NCI-H1436 treated with DMSO at 0.1 percent for 48 hours (cell line): ENCODE measurements at places on chromosomes 7 and 10.
A peak's percentile ranks its signal among the peaks of the same experiment; 100 is the strongest.

DNA sequence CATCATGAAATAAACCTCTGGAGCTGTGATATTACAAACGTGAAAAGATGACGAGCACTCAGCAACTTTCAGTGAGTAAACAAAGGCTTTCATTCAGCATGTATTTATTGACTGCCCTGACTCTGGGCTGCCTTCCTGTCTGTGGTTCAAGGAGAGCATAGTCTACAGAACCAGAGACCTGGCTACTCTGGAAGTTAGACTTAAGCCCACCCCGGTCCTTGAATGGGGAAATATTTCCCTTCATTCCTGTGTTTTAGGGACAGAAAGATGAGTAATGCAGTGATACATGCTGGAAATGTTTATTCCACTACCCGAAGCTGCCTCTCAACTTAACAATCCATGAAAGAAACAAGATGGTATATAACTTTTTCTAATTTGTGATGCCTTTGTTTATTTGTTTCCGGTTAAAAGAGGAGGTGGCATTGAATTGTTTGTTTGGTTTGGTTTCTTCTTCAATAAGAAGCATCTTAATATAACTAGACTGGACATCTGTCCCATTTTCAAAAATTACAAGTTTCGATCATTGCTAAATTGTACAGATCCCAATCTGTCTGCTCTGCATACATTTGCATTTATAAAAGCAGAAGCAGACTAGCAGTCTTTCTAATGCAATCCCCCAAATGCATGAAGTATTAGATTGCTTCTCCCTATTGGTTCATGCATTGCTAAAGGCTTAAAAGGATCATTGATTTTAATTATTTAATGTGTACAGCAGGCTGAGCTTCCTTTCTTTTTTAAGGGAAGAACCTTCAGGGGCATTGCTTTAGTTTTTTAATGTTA is 57.7 kb downstream of the TRUB1 start:
- DNase-seq: no peak

GRCh38 chr10:44647877-44648542 is 263.1 kb upstream of the CXCL12 start:
- no peak for DNase-seq

- no peak for DNase-seq
These were observed 148.8 kb downstream of the PFKFB3 start for GRCh38 chr10:6351495-6351894.

DNA sequence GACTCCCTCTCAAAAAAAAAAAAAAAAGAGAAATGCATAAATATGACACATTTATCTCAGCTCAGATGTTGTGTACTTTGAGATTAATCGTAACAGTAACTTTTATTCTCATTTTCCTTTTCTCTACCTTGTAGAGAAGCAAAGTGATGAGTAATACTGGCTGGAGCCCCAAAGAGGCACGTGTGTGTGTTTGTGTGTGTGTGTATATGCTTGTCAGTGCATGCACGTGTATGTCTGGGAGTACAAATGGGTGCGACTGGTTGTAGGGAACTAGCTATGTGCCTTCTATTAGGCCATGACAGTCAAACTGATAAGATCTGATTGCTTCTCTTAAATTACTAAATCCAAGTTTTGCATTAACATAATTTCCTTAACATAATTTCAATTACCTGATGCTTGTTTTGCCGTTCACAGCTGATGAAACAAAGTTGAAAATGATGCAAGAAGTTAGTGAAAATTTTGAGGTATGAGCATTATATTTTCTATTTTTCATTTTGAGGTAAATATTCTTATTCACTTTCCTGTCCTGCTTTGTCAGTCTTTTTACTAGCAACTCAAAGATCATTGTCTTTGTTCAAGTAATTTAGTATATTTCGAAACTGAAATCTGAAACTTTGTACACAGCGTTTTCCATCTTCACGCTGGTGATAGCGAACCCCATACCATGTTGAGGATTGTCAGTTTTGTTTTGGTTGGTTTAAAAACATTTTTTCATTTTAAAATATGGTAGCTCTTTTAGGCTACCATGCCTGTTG is 3.4 kb downstream of the TRRAP start:
- DNase-seq: no peak

DNA sequence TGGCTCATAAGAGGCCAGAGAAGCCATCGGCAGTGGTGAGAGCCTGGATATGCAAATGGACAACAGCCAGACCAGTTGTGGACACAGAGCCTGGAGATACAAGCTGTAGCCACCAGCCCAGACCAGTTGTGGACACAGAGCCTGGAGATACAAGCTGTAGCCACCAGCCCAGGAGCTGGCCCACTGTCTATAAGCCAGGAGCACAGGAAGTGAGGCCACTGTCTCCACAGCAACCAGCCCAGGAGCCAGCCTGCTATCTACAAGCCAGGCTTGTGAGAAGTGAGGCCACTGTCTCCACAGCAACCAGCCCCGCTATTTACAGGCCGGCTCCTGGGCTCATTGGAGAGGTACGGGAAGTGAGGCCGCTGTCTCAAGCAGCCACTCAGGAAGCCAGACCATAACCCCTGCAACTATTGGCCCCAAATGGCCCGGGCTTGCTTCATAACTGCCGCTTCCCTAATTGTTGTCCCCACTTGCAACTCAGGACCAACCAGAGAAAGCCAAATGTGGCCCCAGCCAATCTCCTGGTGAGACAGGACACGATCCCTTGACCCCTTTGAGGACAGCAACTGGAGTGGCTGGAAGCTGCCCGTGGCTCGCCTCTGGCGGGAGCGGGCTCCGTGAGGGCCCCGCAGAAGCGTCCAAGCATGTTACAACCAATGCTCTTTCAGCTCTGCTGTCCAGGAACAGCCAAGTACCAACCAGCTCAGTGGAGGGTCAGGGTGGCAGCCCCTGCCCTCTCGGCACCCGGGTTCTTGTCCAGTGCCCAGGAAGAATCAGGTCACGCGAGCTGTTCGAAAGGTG is 44.1 kb upstream of the CNPY1 start:
- peak; percentile 45 for DNase-seq

GRCh38 chr10:30125496-30125895 is 66.1 kb upstream of the JCAD start:
- DNase-seq: no peak

- peak; percentile 58 for DNase-seq
These were observed 122.5 kb downstream of the OAT start for GRCh38 chr10:124296121-124296812.

DNA sequence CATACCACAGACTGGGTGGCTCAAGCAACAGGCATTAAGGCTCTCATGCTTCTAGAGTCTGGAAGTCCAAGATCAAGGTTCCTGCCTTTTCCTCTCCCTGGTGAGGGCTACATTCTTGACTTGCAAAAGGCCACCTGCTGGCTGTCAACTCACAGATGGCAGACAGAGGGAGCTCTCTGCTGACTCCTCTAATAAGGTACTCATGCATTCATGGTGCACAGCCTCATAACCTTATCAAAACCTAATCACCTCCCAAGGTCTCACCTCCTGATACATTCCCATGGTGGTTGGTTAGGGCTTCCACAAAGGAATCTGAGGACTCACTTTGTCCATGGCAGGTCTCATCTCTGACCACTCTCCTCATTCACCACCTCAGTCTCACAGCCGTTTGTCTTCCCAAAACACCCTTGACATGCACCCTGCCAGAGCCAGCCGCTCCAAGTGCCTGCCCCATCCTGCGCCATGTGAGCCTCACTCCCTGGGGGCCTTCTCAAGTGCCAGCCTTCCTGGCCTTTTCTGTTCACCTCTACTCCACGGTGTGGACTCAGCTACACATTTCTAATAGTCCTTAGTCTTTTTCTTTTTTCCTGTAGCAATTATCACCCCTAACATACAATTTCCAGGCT is 400.3 kb upstream of the ADARB2 start:
- peak; percentile 6 for DNase-seq

- DNase-seq: no peak
These were observed 58.5 kb downstream of the RASGEF1A start for GRCh38 chr10:43208147-43209073.
